H1 (cell line): ENCODE measurements at places on chromosomes 3 and 15. TPM values are rescaled to one million over a fixed set of nuclear protein-coding genes. Genes with fewer than 3 reads are reported as not detected.

- peak; percentile 26 for DNase-seq
Measured at GRCh38 chr3:133935843-133936769, 40.4 kb upstream of the RAB6B start.

GRCh38 chr15:83844742-83845141 lies 190.8 kb downstream of the ADAMTSL3 start:
- DNase-seq, result no peak

Gene SPATA12
- 0.93 and 0.97 TPM in 2 replicates for polyA plus RNA-seq

DNA sequence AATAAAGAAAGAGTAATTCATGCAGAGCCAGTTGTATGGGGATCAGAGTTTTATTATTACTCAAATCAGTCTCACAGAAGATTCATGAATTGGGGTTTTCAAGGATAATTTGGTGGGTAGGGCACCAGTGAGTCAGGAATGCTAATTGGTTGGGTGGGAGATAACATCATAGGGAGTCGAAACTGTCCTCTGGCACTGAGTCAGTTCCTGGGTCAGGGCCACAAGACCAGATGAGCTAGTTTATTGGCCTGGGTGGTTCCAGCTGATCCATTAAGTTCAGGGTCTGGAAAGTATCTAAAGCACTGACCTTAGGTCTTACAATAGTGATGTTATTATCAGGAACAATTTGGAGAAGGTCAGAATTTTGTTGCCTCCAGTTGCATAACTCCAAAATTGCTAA lies 998.6 kb upstream of the EPHA6 start:
- DNase-seq, result no peak

GRCh38 chr3:183818706-183819624 lies 6.4 kb downstream of the MAP6D1 start:
- no peak for DNase-seq

DNA sequence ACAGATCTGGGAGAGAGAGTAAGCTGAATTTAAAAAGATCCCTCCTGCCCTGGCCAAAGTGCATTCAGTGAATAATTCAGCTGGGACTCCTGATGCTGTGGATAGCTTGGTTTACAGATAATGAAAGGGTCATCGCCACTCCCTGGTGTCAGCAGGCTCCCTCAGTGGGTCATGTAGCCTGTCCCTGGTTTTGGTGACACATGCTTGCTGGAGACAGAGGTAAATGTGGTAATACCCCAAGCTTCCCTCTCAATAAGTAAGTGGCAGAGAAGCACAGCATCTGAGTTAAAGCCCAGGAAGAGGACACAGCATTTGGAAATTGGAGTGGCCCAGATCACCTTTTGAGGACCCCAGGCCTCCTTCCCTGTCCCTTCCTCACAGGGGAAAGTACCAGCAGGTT lies 1.8 kb downstream of the TMEM115 start:
- DNase-seq, result no peak

Gene RTP4
- polyA plus RNA-seq, result not detected in 2 replicates

Gene MYO5A
- 8.9 and 11.4 TPM in 2 replicates for polyA plus RNA-seq

Gene PLCB2
- 7.2 and 11.3 TPM in 2 replicates for polyA plus RNA-seq

GRCh38 chr3:38029400-38030125 lies at the start of gene PLCD1:
Gene PLCD1, minus strand, starts transcription at chr3:38029642. Its CDS starts 103 bp downstream, at chr3:38029539.
- no peak for DNase-seq

GRCh38 chr15:38551720-38552648 lies 12.6 kb downstream of the RASGRP1 start:
- no peak for DNase-seq

DNA sequence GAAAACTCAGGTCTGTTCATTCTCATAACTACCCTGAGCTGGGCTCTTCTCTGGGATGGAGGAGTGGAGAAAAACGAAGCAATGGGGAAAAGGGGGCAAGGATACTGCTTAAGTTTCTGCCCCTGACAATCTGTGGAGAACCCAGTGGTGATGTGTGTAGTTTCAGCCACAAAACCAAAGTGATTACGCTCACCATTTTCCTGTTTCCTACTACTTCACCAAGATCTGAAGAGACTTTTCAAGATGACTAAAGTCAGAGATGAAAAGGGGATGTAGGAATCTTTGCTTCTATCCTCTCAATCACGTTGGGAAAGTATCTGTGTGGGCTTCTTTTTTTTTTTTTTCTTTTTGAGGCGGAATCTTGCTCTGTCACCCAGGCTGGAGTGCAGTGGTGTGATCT lies 8.3 kb upstream of the UBE2E1 start:
- no peak for DNase-seq

- no peak for DNase-seq
Measured at GRCh38 chr3:22122567-22122966, 371.6 kb upstream of the ZNF385D start.

- DNase-seq, result no peak
Measured at GRCh38 chr15:64001148-64001547, 45.1 kb downstream of the DAPK2 start.

GRCh38 chr15:58399739-58400138 lies 32.1 kb upstream of the LIPC start:
- no peak for DNase-seq

DNA sequence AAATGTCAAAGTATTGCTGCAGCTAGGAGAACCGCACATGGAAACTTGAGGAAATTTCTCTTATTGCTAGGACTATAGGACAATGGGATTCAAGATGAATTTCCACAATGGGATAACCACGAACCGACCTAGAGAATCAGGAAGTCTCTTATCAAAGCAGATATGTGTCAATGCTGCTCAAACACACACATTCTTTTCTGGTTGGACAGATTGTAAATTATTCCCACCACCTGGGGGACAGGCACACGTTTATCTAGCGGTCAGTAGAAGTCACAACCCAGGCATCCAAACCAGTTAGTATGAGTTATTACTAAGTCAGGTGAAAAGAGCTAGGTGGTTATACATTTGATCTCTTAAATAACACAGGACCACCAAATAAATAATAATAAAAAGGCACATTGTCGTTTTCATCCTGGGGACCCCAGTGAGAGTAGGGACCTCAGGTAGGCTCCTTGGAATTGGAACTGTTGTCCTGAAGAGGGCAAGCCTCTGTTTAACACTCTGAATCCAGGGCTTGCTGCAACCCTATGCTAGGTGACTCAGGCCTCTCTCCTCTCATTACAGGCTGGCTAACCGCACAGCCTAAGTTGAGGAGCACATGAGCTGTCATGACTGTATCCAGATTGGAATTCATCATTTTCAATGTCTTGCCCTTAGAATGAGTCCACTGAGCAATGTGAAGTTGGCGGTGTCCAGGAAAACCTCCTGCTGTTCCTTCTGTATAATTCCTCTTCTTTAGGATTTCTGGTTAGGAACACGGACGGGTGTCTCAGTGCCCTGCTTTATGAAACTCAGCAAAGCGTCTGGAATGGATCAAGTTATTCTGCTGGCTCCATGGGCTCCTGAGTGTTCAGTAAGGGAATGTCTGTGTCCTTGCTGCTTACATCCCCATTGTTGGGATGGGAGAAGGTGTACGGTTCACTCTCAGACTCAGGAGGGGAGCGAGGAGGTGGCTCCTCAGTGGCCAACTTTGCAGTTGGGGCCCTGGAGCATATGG lies 59.0 kb downstream of the CLEC3B start:
- no peak for DNase-seq

- no peak for DNase-seq
Measured at GRCh38 chr3:153042088-153042487, 119.9 kb upstream of the RAP2B start.

Gene CPNE9
- polyA plus RNA-seq, result 6.0 and 7.1 TPM in 2 replicates

Gene CKMT1A
- polyA plus RNA-seq, result 38.9 and 44.8 TPM in 2 replicates

GRCh38 chr3:168620854-168621253 lies 525.1 kb upstream of the GOLIM4 start:
- DNase-seq, result peak; percentile 73

Gene SLC12A8
- polyA plus RNA-seq, result 14.4 and 16.9 TPM in 2 replicates

DNA sequence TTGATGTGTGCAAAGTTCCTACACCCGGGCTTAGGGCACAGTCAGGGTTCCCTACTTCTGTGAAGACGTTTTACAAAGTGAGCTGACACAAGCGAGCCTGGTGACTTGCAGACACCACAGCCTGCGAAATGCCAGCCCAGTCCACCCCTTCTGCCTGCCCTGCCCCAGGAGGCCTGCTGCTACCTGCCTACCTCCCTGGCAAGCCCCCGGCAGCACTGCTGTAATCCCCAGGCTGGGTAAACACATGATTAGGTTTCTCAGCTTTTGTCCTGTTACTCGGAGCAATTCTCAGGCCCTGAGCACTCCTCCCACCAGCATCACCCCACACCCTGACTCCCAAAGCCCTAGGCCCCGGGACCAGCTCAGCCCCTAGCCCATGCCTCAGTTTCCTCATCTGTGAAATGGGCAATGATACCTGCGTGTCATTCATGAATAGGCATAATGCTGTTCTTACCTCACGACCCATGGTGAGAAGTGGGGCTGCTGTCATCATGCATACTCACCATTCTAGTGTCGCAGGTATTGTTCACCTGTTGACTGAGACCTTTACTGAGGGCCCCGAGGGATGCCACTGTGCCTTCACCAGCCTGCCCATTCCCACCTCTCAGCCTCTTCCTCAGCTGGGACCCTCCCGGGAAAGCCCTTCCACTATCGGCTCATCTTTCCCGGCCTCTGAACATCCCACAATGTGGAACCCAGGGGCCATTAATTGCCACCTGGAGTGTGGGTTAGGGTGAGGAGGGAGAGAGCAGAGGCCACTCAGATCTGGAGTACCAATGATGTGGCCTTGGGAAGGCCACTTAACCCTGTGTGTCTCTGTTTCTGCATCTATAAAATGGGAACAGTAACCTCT lies 31.5 kb upstream of the SLC6A6 start:
- DNase-seq, result no peak

Gene ATG7
- 15.0 and 21.4 TPM in 2 replicates for polyA plus RNA-seq

Gene GABRB3
- polyA plus RNA-seq, result 88.5 and 98.8 TPM in 2 replicates

DNA sequence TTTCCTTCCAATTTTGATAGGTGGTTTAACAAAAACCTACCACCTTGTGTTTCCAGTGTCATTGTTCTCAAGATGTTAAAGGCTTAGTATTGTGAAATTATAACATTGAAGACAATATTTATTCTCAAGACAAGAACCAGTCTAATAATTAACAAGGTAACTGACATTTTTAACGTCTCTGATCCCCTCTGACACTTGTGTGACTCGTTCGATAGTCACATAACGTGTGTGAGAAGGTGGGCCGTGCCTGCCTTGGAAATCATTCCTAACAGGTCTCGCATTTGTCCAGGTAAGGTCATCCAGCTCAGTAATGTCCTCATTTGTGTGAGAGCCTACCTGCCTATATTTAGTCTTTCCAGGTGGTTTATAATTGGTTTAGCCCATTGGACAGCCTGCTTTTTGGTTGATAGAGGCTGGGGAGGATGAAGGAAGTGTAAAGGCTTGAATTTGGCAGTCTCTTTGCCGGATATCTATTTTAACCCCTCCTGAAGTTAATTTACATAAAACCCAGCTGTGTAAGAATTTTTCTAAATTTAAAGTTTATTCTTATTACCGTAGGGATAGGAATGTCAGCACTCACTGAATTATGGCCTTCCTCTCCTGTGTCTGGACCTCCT lies 94.4 kb downstream of the AKAP13 start:
- no peak for DNase-seq

GRCh38 chr15:79901958-79902357 lies 5.1 kb upstream of the MTHFS start:
- no peak for DNase-seq

GRCh38 chr3:160950542-160950941 lies 154.6 kb downstream of the B3GALNT1 start:
- DNase-seq, result no peak

Gene RTP1
- polyA plus RNA-seq, result 2.1 and 2.9 TPM in 2 replicates

- peak; percentile 89 for DNase-seq
Measured at GRCh38 chr3:12484198-12484982, at the start of gene TSEN2. Gene TSEN2, plus strand, starts transcription at chr3:12484480. Its CDS starts 5,321 bp downstream, at chr3:12489801.

DNA sequence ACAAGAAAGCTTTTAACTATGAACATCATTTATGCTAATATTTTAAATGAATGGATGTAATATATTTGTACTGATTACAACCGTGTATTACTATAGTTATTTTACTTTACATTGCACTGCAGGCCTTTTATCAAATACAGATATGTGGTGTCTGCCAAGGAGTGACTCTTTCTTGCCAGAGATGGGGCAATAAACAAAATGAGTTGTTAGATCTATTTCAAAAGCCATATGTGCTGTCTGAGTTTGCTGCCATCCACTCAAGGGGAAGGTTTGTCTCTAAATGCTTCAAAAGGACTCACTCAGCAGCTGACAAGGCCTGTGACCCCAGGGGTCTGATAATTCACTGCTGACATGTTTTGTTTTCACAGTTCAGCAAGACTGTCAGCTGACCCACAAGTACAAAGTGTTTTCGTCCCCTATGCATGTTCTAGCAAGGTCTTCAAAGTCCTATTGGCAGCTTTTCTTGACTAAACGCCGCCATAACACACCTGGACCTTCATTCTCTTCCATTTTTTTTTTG lies 41.3 kb upstream of the ZBED2 start:
- no peak for DNase-seq

DNA sequence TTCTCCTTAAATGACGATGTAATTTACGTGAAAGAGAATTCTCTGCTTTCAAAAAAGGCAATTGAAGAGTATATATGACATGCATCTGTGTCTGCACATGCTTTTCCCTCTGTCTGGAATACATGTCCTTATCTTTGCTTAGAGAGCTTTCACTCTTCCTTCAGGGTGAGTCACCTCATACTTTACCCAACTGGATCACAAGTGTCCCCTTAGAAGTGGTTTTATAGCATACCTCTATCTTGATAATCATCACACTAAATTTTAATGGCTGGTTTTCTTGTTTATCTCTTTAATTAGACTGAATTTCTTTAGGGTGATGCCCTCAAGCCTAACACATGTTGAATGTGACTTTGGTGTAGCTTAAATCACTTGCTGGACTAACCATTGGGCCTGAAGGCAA lies 178.9 kb downstream of the SV2B start:
- DNase-seq, result no peak

DNA sequence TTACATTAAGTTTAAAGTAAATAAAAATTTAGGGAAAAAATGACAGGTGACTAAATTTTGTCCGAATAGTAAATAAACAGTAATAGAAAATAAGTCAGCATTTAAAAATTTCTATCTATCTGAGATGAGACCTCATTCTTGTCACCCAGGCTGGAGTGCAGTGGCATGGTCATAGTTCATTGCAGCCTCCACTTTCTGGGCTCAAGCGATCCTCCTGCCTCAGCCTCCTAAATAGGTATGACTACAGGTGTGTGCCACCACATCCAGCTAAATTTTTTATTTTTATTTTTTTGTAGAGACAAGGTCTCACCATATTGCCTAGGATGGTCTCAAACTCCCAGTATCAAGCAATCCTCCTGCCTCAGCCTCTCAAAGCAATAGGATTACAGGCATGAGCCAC lies 7.8 kb downstream of the KPNA4 start:
- DNase-seq, result no peak

DNA sequence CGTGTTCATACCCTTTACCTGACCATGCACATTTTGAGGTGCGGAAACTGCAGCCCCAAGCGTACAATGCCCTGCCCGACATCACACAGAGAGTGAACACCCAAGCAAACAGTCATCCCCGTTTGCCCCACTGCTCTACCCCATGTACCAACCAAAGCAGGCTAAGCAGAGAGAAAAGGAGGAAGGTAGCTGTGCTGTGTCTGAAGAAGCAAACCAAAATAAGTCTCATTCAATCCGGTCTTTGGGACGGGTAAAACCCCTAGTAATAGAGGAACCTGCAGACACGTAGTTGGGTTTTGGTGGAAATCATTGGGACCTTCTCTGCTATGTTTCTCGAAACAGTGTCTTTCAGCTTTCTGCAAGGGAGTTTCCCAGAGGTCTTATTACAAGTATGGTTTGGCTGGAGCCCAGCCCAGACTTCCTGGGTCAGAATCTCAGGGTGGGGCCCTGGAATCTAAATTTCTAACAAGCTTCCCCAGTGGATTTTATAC lies 164.6 kb upstream of the HES1 start:
- no peak for DNase-seq
